T-helper 2 cell treated with Interferon-gamma antibody and Interleukin-4, amounts not matched to agents 5 μg/mL and 100 μg/mL, for 36 hours (primary cell): ENCODE measurements at places on chromosomes 13 and 19.

DNA sequence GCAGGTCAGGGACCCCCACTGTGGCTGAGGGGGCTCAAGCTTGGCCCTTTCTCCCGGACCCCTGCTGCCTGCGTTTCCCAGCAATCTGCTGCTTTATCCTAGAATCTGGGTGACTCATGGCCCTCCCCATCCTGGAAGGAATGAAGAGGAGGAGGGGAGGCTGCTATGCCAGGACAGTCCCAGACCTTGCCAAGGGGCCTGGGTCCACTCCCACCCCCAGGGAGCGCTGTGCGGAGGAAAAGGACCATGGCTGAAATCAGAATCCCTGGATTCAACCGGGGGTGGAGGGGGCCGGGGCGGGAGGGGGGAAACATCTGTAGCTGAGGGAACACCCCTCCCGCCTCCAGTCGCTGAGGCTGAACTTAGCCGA is 20.5 kb downstream of the ZNF114 start:
- no peak for DNase-seq

- peak; percentile 74 for DNase-seq
These were observed 100.8 kb downstream of the STK24 start for GRCh38 chr13:98476106-98476505.

DNA sequence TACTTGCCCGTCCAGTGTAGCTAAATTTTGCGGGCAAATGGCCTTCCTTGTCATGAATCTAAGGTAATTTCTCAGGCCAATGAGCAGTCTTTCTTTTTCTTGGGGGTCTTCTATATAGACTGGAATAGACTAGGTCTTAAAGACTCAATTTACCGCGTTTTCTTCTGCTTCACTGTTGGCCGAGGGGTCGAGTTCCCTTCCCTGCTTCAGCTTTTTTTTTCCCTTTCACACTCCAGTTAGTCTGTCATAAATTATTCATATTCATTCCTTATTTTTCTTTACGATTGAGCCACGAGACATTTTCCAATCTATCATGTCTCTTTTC is 276 bp downstream of the ALG11 start:
- DNase-seq = no peak

GRCh38 chr13:98584668-98585397 is 7.9 kb upstream of the STK24 start:
- no peak for DNase-seq

- DNase-seq = no peak
These were observed at the start of gene C5AR2 for GRCh38 chr19:47331931-47332547. TSS of gene C5AR2 (plus strand) at chr19:47332175. CDS start at chr19:47340800, 8,625 bp downstream.

DNA sequence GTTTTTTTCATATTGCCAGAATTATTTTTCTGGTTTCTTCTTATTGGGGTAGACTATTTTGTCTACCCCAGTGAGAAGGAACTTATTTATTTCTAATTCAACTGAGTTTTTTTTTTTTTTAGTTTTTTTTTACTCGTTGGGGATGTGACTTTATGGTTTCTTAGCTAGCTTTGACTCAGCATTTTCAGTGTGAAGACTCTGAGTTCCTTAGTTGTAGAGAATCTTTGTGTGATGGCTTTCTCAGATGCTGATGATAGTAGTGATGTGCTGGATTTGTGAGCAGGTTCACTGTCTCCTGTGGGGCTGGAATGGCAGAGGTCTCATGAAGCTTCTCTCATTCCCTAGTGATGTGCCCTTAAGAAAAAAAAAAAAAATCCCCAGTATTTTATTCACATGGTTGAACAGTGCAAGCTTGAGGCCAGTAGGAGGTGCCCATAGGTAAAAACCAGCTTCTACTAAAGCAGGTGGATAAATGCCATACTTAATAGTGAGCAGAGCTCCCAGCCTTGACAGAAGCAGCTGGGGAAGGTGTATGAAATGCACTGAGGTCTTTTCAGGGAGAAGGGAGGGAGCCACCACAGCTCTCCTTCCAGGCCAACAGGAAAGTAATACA is 106.2 kb upstream of the KLF5 start:
- no peak for DNase-seq

DNA sequence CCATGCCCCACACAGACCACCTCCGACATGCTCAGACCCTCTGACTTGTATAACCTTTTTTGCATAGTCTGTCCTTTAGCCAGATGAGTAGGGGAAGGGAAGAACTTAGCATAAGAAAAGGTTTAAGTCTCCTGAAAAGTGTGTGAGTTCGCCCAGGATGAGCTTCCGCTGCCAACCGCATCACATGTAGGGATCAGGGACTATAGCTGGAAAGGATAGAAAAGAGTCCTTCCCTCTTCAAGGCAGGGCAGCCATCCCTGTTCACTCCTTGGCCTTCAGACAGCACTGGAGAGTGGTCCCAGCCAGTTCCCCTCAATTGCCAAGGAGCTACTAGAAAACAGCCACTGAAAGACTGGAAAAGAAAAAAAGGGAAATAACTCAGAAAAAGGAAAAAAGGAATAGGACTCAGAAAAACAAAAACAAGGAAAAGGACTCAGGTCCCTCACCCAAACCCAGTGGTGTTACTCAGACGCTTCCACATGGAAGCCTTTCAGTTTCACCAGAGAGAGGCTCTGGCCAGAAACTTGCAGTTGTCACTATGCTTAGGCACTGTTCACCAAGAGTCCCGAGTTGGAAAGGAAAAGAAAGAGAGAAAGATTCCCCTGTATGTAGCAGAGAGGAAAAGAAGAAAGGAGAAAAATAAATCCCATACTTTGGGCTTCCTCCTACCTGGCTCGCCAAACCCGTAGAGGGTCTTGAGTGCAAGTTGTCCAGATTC is 5.6 kb upstream of the TM9SF2 start:
- no peak for DNase-seq

GRCh38 chr13:36857253-36857652 is 38.2 kb downstream of the RFXAP start:
- DNase-seq = peak; percentile 19

GRCh38 chr13:24167666-24168391 is 7.3 kb downstream of the SPATA13 start:
- DNase-seq = no peak

GRCh38 chr13:113324398-113324797 is 27.4 kb downstream of the LAMP1 start:
- no peak for DNase-seq
